ENCODE measurements at places on chromosomes 13 and 19.

- DNase-seq = no peak
These were observed 159.9 kb upstream of the PRR20A start for GRCh38 chr13:56980856-56981255.

GRCh38 chr13:42392180-42392579, 120.2 kb downstream of the AKAP11 start:
- no peak for DNase-seq

- no peak for DNase-seq
These were observed 47.7 kb downstream of the KLF2 start for GRCh38 chr19:16372065-16372915.

DNA sequence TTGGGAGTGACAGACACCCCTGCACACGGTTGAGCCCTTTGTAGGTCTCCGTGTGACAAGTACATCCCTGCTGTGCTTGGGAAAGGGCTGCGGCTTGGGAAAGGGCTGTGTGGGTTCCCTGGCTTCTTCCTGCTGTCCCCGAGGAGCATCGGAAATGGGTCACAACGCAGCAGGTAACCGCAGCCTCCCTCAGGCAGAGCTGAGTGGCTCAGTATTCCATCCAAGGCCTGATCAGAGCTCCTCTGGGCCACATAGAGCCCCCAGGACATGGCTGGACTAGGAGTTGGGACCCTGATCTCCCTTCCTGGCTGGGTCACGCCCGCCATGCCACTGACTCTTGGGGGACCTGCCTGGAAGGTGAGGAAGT, 16.3 kb downstream of the TECR start:
- no peak for DNase-seq

- no peak for DNase-seq
These were observed 1701.3 kb upstream of the PRR20A start for GRCh38 chr13:55439450-55439849.

DNA sequence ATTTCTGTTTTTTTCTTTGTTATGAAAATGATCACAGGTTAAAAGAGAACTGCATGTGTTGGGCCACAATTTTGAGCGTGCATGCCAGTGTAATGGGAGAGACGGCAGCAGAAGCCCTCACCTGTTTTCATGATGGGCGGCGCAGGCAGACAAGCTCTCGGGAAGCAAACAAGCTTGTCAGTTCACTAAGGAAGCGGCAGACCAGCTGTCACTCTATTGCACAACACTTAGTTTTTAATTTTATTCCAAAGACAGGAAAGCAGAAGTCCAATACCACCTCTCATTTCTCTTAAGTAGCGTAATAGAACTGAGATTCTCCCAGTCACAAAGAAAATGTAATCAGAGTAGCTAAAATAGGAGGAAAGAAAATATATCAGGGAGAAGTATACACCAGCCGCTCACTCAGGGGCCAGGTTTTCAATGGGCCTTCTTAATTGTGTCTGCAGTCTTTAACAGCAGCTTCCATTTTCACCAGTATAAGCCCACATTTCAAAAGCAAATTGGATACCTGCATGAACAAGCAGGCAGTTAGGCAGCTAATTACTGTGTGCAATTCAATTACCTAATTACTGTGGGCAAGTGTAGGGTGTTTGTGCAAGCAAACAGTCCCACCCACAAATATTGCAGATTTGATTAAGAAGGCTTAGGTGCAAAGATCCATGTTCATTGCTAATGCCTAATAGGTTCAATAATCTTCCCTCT, 711.4 kb downstream of the DIAPH3 start:
- peak; percentile 48 for DNase-seq

- no peak for DNase-seq
These were observed 7.0 kb downstream of the RCN3 start for GRCh38 chr19:49534632-49535385.

DNA sequence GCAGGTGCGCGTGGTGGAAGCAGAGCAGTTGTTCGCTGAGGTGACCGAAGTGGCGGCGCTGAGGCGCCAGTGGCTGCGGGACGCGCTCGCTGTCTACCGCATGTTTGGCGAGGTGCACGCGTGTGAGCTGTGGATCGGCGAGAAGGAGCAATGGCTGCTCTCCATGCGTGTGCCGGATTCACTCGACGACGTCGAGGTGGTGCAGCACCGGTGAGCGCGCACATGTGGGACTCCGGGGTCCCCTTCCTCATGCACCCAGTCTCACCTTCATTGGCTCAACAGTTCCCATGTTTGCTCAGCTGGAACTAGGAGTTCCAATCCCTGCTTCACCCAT, 46.5 kb downstream of the SPTBN4 start:
- DNase-seq = no peak

- DNase-seq = peak; percentile 17
These were observed 558 bp downstream of the MZT1 start for GRCh38 chr13:72726726-72727416.

GRCh38 chr13:88068975-88069374, 397.8 kb downstream of the SLITRK5 start:
- DNase-seq = no peak

- DNase-seq = no peak
These were observed 1.0 kb downstream of the RTBDN start for GRCh38 chr19:12833418-12833737.

DNA sequence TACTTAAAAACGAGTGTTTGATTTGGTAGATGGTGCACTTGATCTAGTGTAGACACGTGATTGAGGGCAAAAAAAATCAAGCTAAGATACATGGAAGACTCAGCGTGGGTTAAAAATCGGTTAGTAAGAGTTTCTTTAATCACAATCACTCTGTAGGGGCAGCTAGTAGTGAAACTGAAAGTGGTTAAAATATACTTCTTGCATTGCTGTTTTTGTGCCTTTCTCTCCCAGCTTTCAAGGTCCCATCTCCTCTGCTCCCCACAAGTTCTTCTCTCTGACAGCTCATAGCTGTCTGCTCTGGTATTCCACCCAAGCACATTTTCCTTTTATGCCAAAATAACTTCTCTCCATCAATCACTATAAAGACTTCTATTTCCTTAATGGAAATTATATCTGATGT, 1089.7 kb downstream of the EFNB2 start:
- DNase-seq = no peak

- DNase-seq = no peak
These were observed 33.4 kb downstream of the STK24 start for GRCh38 chr13:98543378-98544103.

DNA sequence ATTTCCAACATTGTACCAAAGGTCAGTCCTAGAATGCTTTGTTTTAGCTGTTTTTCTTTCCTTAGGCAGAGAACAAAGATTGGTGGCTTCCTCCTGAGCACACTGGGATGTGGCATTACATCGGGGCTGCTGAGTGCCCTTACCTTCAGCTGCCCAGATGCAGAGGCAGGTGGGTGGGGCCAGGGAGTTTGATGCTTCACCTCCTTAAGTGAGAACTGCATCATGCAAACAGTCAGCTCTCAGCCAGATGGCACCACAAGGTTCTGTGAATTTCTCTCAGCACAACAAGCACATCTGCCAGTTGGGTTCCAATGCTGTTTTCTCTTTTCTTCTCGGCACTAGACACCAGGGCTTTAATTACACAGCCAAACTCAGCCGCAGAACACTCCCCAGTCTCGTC, 87.4 kb upstream of the UBL3 start:
- no peak for DNase-seq

DNA sequence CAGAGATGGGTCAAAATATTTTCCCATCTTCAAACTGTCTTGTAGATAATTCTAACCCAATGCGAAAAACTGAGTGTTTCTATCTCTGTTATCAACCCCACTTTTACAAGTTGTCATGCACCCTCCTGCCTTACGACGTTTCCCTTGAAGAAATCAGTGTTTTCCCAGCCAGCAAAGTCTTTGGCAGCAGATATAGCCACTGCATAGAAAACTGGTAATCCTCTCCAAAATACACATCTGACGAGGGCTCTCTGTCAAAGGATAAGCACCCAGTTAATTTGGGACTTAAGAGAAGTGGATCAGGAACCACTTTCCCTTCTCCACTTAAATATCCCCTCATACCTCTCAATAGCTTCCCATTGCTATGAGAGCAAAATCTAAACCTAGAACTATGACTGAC, 351.9 kb upstream of the MIR17HG start:
- no peak for DNase-seq

- DNase-seq = no peak
These were observed 98.2 kb downstream of the KLF5 start for GRCh38 chr13:73157031-73157430.

- no peak for DNase-seq
These were observed 451 bp upstream of the ICAM5 start for GRCh38 chr19:10289167-10289835.

GRCh38 chr13:107993239-107993949, 221.9 kb downstream of the LIG4 start:
- DNase-seq = no peak

DNA sequence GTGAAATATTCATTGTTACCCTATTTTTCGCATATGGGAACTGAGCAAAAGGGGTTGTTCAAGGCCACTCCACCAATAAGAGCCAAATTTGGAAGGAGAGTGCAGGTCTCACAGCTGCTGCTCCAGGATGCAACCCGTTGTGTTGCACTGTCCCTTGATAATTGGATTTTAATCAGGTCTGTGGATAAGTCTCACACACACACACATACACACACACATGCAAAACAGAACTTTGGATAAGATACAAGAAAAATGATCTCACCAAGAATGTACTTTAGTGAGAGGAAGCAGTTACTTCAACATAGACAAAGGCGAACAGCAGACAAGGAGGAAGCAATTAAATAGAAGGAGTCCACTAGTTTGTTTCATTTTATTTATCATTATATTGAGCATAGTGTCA, 127.3 kb upstream of the EDNRB start:
- no peak for DNase-seq

- peak; percentile 41 for DNase-seq
These were observed 7.1 kb upstream of the CIRBP start for GRCh38 chr19:1261798-1262622.

DNA sequence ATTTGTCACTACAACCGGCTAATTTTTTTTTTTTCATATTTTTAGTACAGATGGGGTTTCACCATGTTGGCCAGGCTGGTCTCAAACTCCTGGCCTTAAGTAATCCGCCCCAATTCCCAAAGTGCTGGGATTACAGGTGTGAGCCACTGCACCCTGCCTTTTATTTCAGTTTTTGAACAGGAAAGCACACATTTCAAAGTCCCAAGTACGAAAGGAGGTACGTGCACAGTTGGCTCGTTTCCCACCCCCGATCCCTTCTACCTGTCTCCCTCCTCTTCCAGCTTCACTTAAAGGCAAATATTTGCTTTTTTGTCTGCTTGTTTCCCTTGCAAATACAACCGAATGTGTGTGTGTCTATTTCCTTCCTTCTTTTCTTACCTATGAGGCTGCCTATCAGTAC, 30.5 kb downstream of the ZIC5 start:
- no peak for DNase-seq

DNA sequence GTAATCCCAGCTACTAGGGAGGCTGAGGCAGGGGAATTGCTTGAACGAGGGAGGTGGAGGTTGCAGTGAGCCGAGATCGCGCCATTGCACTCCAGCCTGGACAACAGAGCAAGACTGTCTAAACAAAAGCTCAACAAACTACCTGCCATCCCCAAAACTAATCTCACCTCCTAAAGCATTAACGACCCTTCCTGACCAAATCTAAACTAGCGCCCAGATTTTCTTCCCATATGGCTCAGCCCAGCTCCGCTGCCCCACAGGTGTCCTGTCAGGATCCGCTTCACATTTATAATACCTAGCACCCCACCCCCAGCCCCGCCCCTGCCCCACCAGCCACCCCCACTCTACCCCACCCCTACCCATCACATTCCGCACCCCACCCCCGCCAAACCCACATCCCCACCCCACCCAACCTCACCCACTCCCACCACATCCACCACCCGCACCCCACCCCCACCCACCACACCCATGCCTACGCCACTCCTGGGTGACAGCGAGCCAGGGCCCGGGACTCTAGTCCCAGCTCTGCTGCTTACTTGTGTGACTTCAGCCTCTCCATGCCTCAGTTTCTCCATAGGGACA, 599 bp downstream of the C19orf12 start:
- DNase-seq = no peak

DNA sequence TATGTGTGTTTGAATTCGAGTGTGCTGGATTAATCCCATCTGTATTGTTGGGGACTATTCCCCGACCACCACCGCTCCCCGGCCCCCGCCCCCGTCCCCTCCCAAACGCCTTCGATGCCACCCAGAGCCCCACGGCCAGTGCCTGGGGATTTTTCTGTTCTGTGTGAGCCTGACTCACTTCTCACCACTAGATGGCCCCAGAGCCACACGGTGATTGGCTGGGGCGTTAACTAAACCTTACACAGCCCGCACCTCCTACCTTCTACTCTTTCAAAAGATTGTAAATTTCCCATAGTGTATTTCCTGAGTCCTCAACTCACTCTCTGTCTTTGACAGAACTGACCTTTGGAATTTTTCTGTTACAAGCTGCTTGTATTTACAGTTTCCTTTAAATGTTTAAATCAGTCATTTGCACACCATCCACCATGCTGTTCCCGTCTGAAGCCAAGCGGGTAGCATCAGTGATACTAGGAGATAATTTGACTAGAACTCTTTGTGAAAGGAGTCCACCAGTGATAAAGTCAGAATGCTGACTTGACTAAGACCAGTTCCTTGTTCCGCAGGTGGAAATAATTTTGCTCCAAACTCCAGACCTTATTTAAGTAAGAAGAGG, 61.4 kb downstream of the RFX2 start:
- peak; percentile 62 for DNase-seq

DNA sequence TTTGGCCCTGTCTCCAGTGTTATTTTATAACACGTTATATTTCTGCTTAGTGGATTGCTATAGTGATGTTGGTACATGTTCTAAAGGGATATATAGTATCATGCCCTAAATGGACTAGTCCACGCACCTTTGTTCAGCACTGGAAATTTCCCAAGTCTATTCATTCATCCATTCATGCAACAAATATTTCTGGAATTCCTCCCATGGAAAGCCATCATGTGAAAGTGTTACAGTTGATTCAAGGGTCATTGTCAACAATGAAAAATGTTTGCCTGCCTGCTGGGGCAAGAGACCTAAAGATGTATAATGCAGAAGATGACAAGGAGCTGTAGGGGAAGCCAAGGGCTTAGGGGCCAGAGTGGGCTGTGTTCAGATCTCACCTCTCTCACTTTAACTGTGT, 10.8 kb upstream of the HSPH1 start:
- DNase-seq = peak; percentile 82

All from LHCN-M2 (cell line).